Stimulated activated CD8-positive, alpha-beta memory T cell treated with anti-CD3 and anti-CD28 coated beads, Interleukin-15, amount 100 ng/mL, for 4 hours (primary cell): ENCODE measurements at places on chromosomes 11 and 22.

DNA sequence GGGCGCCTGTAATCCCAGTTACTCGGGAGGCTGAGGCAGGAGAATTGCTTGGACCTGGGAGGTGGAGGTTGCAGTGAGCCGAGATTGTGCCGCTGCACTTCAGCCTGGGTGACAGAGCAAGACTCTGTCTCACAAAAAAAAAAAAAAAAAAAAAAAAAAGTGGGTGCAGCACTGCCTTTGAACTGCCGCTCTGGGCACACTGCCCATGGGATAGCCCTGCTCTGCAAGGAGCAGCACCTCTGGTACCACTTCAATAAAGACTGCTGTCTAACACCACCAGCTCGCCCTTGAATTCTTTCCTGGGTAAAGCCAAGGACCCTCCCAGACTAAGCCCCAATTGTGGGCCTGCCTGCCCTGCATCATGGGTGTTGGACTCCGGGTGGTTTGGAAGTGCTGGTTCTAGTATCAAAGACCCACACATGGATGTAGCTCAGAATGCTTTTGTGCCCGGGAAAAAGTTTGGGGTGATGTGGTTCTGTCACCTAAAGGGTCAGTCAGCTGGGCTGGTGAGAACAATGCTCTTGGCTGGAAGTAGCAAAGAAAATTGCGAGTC lies 444.3 kb downstream of the TBC1D22A start:
- no peak for DNase-seq

DNA sequence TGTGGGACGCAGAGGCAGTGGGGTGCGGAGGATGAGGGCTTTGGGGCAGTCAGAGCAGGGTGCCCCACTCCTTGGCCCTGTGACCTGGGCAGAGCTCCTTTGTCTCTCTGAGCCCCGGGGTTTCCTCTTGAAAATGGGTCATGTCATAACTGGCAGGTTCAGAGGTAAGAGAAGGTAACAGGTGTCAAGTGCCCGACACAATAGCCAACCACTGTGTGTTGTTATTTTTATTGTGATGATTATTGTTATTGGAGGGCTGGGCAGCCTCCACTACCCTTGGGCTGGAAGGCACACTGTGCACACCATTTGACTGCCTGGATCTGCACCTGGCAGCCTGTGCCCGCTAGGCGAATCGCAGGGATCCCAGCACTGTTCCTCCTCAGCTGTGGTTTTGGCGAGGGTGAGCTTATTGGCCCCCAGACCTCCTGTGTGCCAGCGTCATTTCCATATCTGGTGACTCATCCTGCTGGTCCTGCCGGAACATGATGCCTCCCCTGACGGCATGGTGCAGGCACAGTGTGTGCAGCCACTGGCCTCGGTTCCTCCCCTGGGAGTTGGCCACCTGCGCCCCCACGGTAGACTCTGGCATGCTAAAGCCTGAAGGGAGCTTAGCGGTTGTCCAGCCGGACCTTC lies 15.4 kb upstream of the SOX10 start:
- no peak for DNase-seq

DNA sequence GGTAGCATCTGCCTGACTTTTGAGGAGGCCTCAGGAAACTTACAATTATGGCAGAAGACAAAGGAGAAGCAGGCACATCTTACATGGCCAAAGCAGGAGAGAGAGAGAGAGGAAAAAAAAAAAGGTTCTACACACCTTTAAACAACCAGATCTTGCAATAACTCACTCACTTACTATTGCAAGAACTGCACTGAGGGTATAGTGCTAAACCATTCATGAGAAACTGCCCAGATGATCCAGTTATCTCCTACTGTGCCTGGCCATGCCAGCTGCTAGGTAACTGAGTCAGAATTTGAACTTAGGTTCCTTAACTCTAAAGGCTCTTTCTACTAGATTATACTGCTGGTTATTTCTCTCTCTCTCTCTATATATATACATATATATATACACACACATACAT lies 7.3 kb downstream of the HORMAD2 start:
- no peak for DNase-seq

- DNase-seq = no peak
Measured at GRCh38 chr11:18567081-18567480, 21.5 kb downstream of the UEVLD start.

DNA sequence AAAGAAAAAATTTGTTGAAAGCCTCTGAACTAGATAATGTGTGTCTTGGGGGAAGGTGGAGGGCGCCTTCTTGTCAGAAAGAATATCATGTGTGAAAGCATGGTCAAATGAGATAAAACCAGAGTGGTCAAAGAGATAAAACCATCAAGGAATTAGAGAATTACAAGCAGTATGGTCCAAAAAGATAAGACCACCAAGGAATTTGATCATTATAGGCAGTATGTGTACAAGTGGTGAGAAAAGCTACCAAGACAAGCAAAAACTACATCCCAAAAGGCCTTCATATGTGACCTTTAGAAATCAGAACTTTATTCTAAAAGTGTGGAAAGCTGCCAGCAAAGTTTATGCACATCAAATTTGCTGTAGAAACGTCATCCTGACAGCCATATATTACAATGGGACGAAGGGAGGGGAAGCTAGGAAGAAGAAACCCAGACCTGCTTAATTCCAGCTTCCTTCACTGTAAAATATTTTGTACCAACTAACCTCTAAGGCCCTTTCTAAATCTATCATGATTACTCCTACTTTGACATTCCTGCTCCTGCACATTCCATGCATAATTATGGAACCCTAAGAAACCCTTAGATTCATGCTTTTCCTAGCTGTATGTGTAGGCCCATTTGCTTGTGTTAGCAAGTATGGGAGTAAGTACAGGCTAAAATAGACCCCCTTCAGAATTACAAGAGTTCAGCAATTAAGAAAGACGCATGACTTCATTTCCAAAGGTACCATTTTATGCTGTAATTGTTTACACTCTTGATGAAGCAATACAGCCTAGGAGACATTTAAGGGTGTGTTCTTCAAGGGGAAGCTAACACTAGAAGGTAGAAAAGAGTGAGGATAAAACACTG lies 51.6 kb downstream of the LGR4 start:
- DNase-seq = no peak

DNA sequence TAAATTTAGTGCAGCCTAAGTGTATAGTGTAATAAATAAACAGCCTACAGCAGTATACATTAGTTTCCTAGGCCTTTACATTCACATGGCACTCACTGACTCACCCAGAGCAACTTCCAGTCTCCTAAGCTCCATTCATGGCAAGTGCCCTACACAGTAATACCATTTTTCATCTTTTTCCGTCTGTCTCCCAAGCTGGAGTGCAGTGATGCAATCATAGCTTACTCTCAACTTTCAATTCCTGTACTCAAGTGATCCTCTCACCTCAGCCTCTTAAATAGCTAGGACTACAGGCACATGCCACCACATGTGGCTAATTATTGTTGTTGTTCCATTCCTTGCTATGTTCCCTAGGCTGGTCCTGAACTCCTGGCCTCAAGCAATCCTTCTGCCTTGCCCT lies 54.4 kb downstream of the FCHSD2 start:
- DNase-seq = no peak

- DNase-seq = no peak
Measured at GRCh38 chr11:36513965-36514364, 3.9 kb upstream of the TRAF6 start.

DNA sequence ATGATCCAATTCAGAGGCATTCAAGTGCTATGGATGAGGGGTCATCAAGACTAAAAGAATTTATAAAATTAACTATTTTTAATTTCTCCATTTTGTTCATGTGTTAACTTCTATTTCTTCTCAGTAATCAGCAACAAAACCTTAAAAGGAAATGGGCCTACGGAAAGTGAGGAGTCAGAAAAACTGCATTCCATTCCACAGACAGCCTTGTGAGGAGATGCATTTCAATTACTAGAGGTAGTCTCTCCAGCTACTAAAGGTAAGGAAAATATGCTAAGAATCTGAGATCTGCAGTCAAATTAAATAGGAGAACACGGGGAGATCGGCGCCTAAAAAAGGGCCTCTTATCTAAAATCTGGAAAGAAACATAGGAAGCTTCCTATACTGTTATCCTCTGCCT lies 661.7 kb downstream of the DLG2 start:
- DNase-seq = no peak

GRCh38 chr22:27474112-27474571 lies 327.4 kb downstream of the MN1 start:
- DNase-seq = no peak

DNA sequence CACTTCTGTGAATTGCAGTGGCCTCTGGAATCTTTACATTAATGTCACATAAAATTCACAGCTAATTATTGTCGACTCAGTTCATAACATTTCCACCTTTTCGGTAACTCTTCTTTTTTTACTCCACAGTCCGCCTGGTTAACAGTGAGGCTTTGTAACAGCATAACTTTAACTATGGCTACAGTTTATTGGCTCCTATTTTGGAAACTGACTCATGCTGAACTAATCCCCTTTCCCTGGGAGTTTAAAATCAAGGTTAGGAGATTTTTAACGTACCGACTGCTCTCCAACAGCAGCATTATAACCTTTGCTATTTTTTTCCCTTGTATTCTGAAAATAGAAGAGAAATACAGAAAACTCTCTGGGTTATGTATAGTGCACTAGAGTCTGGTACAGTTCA lies 3.2 kb upstream of the POGLUT3 start:
- DNase-seq = no peak

DNA sequence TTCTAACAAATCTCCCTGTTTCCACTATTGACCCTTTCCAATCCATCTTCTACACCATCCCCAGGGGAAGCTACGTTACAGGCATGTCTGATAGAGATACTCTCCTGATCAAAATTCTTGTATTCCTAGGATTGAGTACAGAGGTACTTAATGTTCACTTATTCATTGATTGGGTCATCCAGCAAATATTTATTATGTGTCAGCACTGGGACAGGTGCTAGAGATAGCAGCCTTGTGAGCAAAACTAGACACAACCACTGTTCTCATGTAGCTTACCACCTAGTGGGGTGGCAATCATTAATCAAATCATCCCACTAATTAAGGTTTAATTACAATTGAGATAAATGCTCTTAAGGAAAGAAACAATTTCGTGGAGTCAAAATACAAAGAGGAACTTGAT lies 9.4 kb upstream of the RTCB start:
- DNase-seq = no peak

GRCh38 chr11:68314203-68315170 lies 2.1 kb downstream of the LRP5 start:
- DNase-seq = no peak

DNA sequence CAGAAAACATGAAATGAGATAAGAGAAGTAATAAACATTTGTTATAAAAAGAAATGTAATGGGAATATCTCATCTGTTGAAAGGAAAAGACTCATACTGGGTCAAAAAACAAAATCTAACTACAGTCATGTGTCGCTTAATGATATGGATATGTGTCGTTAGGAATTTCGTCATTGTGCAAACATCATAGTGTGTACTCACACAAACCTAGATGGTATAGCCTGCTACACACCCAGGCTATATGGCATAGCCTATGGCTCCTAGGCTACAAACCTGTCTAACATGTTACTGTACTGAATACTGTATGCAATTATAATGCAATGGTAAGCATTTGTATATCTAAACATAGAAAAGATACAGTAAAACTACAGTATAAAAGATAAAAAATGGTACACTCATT lies 89.8 kb upstream of the ZC3H12C start:
- DNase-seq = no peak

DNA sequence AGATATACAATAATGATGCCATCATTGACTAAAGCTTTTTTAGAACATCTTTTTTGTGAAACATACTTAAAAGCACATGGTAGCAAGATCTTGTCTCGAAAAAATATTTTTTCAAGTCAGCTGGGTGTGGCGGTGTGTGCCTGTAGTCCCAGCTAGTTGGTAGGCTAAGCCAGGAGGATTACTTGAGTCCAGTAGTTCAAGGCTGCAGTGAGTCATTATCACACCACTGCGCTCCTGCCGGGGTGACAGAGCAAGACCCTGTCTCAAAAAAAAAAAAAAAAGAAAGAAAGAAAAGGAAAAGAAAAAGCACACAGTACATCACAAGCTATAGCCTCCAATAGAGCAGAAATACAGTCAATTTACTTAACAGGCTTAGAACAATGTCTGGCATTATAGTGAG lies 37.0 kb downstream of the ENTHD1 start:
- no peak for DNase-seq

DNA sequence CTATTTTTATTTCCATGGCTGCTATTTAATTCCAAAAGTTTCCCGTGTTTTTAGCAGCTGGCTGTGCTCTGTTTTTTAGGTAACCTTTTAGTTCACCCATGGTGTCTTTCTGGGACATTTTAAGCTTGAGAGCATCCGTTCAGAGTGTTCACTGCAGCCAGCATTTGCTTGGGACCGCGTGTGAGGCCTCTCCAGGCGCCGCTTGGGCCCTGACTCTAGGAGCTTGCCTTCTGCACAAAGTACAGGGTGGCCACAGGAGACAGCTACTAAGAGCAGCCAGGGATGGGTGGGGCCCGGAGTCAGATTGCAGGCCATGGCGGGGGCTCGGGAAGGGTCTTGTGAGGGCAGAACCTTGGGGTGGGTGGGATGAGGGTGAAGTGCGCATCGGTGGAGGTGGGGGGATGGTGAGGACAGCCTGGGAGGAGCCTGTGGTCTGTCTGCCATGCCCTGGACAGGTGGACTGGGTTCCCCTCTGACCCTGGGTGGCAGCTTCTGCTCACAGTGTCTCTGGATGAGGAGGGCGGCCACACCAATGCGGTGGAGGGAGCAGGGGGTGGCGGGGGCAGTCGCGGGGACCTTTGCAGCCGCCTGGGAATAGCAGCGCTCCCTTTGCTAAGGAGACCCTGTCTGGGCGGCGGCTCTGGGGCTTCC lies 288.1 kb downstream of the TBC1D22A start:
- DNase-seq = no peak

GRCh38 chr22:21977814-21978213 lies 4.8 kb downstream of the TOP3B start:
- no peak for DNase-seq

- no peak for DNase-seq
Measured at GRCh38 chr11:2797121-2797711, 88.4 kb downstream of the CDKN1C start.

- no peak for DNase-seq
Measured at GRCh38 chr11:34899633-34900016, 16.6 kb downstream of the APIP start.

DNA sequence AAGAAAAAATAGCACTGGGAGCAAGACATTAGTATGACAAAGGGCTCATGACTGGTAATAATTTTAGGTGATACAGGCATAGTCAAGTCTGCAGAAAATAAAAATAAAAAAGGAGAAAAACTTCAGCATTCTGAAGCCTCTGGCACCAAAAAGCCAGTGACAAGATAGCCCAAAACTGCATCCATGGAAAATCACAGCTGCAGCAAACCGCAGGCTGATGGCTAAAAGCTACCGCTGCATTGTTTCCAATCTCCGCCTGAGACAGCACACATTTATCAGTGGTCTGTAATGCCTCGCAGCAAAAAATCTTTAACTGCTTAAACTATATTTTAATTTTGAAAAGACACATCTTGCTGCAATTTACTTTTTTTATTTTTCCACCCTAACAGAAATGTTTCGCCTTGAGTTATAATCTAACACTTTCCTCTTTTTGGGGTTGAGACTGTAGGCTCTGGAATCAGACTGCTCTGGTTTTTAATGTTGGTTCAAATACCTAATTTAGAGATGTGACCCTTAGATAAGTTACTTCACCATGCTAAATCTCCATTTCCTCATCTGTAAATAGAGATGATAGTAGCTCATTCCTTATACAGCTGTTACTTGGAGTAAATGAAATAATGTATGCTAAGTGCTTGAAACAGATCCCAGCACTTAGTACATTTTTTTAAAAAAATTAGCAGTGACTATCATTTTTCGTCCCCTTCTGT lies 42.0 kb upstream of the FIBIN start:
- DNase-seq = no peak

GRCh38 chr11:99370549-99371216 lies 349.9 kb downstream of the CNTN5 start:
- DNase-seq = no peak
